Prostate gland (tissue), 2 donors: ENCODE measurements at places on chromosomes 5 and 9. TPM values are rescaled to one million over a fixed set of nuclear protein-coding genes. Genes with fewer than 3 reads are reported as not detected.

Gene SPAG8
- 9.2 TPM for total RNA-seq

- no peaks in the 10 kb centered on the region for H3K27me3 ChIP-seq
- H3K27ac ChIP-seq, result no peak overlapping the region
- DNase-seq, result no peak
- H3K36me3 ChIP-seq, result no peaks in the 10 kb centered on the region
- H3K4me1 ChIP-seq, result no peaks in the 10 kb centered on the region
- H3K4me3 ChIP-seq, result no peak overlapping the region
Observed at GRCh38 chr5:110034056-110034600, 344.4 kb downstream of the MAN2A1 start.

Gene MYOZ3
- 14.1 TPM for total RNA-seq

Gene GBGT1
- 10.7 TPM for total RNA-seq

Gene GRIN1
- total RNA-seq, result 0.59 TPM

- H3K27me3 ChIP-seq, result no peaks in the 10 kb centered on the region
- H3K4me1 ChIP-seq, result no peaks in the 10 kb centered on the region
- H3K4me3 ChIP-seq, result no peak overlapping the region
- no peak for DNase-seq
- H3K27ac ChIP-seq, result no peak overlapping the region
- no peaks in the 10 kb centered on the region for H3K36me3 ChIP-seq
Observed at GRCh38 chr5:36943584-36943983, 67.0 kb downstream of the NIPBL start.

GRCh38 chr5:113112435-113112834, 135.8 kb downstream of the DCP2 start:
- no peaks in the 10 kb centered on the region for H3K4me1 ChIP-seq
- no peak overlapping the region for H3K27ac ChIP-seq
- no peak for DNase-seq
- H3K36me3 ChIP-seq, result no peaks in the 10 kb centered on the region
- H3K27me3 ChIP-seq, result no peaks in the 10 kb centered on the region

DNA sequence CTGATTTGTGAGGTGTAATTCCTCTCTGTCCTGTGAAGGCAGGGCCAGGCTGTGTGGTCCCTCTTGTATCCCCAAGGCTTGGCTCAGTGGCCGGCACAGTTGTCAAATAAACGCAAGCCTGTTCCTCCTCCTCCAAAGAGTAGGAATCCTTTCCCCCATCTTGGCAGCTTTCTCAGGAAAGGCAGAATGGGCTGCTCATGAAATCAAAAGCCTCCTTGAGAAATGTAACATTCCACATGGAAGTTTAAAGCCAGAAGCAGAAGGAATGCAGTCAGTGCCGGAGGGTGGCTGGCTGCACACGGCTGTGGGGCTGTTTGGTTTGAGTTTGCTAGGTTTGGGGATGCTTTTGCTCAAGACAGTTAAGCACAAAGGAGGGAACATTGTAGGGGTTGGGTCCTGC, 34.5 kb upstream of the MED10 start:
- no peaks in the 10 kb centered on the region for H3K4me1 ChIP-seq
- no peak overlapping the region for H3K27ac ChIP-seq
- DNase-seq, result no peak
- no peaks in the 10 kb centered on the region for H3K27me3 ChIP-seq
- H3K36me3 ChIP-seq, result no peaks in the 10 kb centered on the region

Gene COMMD10
- 26.6 TPM for total RNA-seq

Gene DIPK1B
- 27.8 TPM for total RNA-seq

- no peaks in the 10 kb centered on the region for H3K4me1 ChIP-seq
- no peaks in the 10 kb centered on the region for H3K36me3 ChIP-seq
- no peak for DNase-seq
Observed at GRCh38 chr9:107358986-107359385, 75.9 kb downstream of the RAD23B start.

DNA sequence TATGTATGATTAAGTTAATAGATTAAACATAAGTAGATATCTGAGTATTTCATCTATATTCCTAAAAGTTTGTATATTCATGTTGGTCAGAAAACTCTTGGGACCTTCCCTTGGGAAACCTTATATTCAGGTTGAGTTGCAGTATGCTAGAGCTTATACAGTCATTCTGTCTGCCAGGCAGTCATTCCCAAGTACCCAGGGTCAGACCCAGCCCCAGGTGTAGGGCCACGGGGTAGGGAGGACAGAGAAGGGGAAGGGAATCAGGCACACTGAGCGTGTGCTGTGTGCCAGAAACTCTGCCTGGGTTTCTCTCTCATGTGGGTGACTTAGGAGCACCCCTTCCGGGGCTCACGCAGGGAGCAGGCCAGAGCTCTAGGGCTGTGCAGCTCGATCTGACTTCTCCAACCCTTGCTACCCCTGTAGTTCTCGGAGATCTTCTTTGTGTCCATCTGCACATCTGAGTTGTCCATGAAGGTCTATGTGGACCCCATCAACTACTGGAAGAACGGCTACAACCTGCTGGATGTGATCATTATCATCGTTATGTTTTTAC, 28.2 kb downstream of the CATSPER3 start:
- H3K4me3 ChIP-seq, result no peak overlapping the region
- no peaks in the 10 kb centered on the region for H3K4me1 ChIP-seq
- no peaks in the 10 kb centered on the region for H3K27me3 ChIP-seq
- no peaks in the 10 kb centered on the region for H3K36me3 ChIP-seq

- DNase-seq, result no peak
- no peaks in the 10 kb centered on the region for H3K27me3 ChIP-seq
- H3K36me3 ChIP-seq, result no peaks in the 10 kb centered on the region
- H3K4me3 ChIP-seq, result no peak overlapping the region
- H3K27ac ChIP-seq, result no peak overlapping the region
Observed at GRCh38 chr5:161094411-161094810, 242.4 kb upstream of the ATP10B start.

Gene SOX30
- not detected for total RNA-seq

DNA sequence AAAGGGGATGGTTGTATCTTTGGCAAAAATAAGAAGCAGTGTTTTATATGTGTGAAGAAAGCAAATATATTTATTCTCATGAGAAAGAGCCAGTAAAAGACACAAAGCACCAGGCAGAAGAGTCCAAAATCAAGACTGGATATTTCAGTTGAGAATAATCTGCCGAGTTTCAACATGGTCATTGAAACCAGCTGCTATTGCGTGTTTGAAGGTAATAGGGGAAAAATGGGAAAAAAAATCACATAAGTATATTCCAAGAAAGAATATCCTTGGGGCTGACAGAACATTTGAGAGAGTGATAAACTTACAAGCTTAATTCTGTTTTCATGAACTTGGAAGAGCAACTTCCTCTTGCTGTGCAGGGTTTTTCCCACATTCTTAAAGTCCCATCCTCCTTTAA, 79.9 kb downstream of the ISOC1 start:
- H3K36me3 ChIP-seq, result no peaks in the 10 kb centered on the region
- no peaks in the 10 kb centered on the region for H3K4me1 ChIP-seq
- no peak overlapping the region for H3K4me3 ChIP-seq
- no peak for DNase-seq

DNA sequence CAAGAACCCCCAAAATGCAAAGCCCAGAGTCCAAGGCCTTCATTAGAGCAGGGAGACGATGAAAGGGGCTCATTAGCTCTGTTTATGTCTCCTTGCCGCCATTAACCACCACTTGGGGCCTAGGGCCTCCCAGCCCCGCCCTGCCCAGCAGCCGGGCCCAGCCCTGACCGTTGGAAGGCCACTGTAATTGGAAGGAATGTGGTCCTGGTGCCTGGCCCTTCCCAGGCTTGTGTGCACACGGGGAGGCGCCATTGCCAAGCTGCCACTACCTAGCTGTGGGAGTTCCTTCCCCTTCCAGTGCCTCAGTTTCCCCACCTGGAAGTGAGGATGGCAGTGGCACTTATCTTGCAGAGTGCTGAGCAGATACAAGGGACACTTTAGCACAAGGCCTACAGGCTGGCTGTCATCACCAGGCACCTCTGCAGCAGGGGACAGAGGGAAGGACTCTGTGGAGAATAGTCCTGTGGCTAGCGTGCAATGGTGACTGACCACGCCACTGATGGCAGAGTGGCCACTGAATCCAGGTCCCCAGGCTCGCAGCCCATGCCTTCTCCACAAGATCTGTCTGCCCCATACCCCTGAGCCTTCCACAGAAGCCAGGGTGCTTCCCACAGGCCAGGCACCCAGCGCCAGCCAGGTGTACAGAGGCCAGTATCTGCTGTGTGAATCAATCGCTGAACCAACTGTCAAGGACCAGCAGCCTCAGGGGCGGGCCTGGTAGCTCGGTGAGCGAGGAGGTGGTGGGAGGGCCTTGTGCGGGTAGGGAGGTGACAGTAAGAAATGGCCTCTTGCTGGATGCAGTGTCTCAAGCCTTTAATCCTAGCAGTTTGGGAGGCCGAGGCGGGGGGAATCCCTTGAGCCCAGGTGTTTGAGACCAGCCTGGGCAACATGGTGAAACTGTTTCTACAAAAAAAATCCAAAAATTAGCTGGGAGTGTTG, 20.8 kb downstream of the GBGT1 start:
- no peak overlapping the region for H3K27ac ChIP-seq
- H3K36me3 ChIP-seq, result no peaks in the 10 kb centered on the region
- no peak for DNase-seq
- no peaks in the 10 kb centered on the region for H3K27me3 ChIP-seq
